NCI-H1048 (cell line): ENCODE measurements at places on chromosomes 1 and 21.

DNA sequence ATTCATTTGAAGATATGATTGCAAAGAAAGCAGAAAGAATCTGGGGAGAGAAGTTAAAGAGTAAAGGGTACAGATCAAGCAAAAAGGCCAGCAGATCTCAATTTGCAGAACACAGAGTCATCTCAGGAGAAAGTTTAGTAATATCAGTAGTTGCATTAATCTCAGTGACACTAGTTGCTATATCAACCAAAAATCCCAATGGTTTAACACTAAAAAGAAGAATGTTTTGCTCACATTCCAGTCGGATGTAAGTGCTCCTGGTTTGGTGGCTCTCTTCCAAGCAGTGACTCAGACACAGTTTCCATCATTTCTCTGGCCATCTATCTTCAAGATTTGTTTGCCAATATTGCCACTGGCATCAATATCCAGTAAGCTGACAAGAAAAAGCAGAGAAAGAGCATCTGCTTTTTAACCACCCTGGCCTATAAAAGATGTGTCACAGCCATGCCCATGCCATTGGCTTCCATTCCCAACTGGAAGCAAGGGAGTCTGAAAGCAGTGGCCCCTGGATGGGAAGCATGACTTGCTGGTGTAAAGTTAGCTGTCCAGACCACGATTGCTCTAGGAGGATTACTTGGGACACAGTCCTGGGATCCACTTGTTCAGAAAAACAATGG lies 45.5 kb upstream of the AIM2 start:
- DNase-seq = no peak

DNA sequence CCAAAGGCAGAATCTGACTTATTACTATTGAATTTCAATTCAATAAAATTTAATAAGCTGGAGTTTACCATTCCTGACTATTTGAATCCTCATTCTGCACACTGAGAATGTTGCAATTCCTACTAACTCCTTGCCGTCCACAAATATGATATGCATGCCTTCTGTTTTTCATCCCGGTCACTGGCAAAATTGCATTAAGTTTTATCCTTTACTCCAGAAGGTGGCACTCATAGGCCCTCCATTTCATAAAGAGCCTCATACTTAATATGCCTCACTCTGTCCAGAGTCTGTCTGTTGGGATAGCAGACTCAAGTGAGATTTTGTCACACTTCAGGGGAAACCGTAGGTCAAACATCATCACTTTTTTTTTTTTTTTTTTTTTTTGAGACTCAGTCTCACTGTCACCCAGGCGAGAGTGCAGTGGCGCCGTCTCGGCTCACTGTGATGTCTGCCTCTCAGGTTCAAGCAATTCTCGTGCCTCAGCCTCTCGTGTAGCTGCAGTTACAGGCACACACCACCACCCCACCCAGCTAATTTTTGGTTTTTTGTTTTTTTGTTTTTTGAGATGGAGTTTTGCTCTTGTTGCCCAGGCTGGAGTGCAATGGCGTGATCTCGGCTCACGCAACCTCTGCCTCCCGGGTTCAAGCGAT lies 27.3 kb downstream of the F11R start:
- DNase-seq = no peak

DNA sequence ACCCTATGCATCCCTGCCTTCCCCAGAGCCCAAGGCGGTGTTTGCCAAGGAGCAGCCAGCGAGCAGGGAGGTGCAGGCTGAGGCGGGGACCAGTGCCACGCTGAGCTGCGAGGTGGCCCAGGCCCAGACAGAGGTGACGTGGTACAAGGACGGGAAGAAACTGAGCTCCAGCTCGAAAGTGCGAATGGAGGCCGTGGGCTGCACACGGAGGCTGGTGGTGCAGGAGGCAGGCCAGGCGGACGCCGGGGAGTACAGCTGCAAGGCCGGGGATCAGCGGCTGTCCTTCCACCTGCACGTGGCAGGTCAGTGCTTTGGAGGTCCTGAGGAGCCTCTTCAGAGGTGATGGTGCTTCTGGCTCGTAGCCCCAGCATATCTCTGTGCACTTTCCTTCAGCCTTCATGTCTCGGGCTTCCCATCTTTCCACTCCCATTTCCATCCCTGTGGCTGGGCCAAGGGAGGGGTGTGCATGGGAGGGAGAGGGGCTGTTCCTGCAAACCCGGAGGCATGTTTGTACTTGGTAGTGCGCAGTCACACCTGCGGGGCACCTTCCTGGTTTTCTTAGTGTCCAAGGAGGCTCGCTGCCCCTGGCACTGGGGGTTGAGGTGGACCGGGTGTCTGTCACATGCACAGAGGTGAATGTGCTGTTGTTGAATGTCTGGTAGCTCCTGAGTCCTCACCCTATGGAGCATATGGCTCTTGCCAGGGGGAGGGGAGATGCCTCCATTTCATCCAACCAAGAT lies 56.4 kb downstream of the OBSCN start:
- no peak for DNase-seq

DNA sequence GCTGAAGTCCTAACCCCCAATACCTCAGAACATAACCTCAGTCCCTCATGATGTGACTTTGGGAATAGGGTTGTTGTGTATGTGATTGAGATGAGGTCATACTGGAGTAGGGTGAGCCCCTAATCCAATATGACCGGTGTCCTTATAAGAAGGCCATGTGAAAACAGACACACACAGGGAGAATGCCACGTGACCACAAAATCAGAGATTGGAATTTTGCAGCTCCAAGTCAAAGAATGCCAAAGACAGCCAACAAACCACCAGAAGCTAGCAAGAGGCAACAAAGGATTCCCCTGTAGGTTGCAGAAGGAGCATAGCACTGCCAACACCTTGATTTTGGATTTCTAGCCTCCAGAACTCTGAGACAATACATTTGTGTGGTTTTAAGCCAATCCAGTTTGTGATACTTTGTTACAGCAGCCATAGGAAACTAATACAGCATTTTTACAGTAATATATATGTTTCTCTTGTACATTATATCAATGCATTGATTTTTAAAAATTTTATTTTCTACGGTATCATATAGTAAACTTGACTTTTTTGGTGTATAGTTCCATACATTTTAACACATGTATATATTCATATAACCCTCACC lies 5.4 kb downstream of the ZSWIM5 start:
- DNase-seq = no peak

- no peak for DNase-seq
Observed at GRCh38 chr1:3439346-3440299, 14.8 kb upstream of the ARHGEF16 start.

DNA sequence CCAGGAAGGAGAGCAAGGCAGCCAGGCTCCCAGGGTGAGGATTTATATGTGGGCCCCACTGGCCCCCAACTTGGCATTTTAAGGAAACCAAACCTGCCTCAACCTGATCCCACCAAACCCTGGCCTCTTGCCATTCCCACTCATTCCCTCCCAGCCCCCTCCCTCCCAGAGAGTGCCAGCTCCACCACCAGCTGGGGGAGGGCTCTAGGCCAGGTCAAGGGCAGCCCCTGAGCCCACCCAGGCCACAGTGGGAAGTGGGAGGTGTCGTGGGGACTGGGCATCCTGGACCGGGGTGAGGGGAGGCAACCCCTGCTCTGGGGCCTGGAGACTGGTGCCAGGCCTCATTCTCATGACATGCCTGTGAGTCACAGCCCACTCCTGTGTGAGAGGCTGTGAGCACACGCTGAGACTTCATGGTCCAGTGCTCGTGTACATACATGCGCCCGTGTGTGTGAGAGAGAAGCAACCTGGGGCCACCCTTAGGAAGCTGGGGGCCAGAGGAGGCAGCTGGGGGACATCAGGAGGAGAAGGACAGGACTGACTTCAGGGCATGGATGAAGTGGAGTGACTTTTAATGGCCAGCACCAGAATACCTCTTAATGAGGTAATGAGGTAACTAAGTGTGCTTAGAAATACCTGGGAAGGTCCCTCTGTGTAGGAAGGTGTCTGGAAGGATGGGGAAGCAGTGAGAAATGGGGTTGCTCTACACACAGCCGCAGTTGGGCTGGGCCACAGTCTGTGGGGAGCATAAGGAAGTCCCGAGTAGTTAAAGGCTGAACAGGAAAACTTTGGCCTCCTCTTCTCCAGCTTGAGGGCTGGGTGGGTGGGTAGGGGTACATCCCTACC lies at the start of gene S100A2:
Gene S100A2, minus strand, starts transcription at position 316 of the 846 bp plus-strand sequence. CDS start 1,967 bp downstream, outside the sequence.
- DNase-seq = no peak
